Brain pericyte (primary cell): ENCODE measurements at places on chromosomes 13 and 19.

- no peak for DNase-seq
These were observed 30.5 kb downstream of the SLC15A1 start for GRCh38 chr13:98721825-98722510.

DNA sequence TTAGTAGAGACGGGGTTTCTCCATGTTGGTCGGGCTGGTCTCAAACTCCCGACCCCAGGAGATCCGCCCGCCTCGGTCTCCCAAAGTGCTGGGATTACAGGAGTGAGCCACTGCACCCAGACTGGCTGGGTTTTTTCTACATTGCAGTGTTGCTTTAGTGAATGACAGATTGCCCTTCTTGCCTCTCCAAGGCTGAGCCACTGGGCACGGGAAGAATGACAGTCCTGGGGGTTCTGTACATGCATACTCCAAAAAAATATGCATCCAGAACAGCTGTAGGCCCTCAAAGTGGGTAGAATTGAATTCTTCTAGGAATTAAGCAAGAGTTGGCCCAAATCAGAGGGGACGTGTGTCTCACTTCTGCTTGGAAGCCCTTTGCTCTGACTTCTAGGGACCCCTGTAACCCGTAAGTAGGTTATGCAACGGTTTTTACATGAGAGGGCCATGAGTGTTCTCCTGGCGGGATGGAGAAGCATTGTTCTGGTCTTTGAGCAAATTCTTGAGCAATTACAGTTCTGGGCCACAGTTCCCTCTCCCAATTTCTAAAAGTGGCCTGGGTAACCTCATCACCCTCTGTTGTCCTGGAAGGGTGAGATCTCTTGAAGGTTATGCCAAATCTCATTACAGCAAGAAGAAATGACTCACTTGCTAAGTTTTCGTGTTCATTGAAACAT is 3.6 kb downstream of the ACTN4 start:
- no peak for DNase-seq

- no peak for DNase-seq
These were observed 481.9 kb downstream of the GPC6 start for GRCh38 chr13:93708308-93709075.

DNA sequence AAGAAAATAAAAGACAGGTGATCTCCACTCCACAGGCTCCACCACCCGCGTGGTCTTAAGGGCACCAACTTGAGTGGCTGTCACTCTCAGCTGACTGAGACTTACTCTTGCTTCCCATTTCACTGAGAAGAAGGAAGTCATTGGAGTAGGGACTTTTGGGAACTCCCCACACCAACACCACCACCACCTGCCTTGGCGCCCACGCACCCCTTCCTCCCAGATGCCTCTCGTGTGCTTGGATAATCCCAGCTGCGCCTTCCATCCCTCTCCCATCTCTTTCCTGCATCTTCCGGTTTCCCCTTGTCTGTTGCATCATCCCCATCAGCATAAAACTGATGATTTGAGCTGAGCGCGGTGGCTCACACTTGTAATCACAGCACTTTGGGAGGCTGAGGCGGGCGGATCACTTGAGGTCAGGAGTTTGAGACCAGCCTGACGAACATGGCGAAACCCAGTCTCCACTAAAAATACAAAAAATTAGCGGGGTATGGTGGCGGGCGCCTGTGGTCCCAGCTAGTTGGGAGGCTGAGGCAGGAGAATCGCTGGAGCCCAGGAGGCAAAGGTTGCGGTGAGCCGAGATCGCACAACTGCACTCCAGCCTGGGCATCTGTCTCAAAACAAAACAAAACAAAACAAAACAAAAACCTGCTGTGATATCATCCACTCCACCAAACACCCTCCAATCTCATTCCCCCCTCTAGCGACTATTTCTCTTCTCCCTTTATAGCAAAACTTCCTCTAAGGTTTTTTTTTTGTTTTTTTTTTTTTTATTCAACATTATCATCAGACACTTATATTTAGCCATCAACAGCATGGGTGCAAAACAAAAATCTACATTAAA is 25.5 kb downstream of the AP2S1 start:
- DNase-seq: no peak

GRCh38 chr19:10870501-10870954 is 825 bp upstream of the CARM1 start:
- DNase-seq: no peak

- DNase-seq: no peak
These were observed 44.7 kb upstream of the ZNF429 start for GRCh38 chr19:21460686-21461085.

DNA sequence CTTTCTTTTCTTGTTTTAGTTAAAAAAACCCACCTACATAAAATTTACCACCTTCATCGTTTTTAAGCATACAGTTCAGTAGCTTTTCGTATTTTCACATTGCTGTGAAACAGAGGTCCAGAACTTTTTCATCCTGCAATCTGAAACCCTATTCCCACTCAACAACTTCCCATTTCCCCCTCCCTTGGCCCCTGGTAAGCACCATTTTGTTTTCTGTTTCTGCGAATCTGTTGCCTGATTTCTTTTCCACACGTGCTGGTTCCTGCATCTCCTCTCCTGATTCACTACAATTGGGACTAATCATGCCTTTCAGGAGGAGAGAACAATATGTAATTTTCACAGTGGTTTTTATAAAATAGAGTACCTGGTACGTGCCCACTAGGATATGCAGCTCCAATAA is 149.2 kb upstream of the RNF113B start:
- DNase-seq: no peak

GRCh38 chr13:39892721-39893685 is 237.5 kb downstream of the COG6 start:
- no peak for DNase-seq

DNA sequence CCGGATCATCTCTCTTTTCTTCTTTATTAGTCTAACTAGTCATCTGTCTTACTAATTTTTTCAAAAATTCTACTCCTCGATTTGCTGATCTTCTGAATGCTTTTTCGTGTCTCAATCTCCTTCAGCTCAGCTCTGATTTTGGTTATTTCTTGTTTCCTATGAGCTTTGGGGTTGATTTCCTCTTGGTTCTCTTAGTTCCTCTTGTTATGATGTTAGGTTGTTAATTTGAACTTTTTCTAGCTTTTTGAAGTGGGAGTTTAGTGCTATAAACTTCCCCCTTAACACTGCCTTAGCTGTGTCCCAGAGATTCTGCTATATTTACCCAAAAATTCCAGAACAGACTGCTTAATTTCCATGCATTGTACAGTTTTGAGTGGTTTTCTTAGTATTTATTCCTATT is 3.4 kb downstream of the FCAR start:
- no peak for DNase-seq

GRCh38 chr13:44052780-44053184 is 173.1 kb downstream of the LACC1 start:
- DNase-seq: no peak

- DNase-seq: no peak
These were observed 606 bp downstream of the ERCC5 start for GRCh38 chr13:102846261-102847015.

GRCh38 chr13:110254751-110255553 is 52.0 kb downstream of the COL4A1 start:
- DNase-seq: no peak

DNA sequence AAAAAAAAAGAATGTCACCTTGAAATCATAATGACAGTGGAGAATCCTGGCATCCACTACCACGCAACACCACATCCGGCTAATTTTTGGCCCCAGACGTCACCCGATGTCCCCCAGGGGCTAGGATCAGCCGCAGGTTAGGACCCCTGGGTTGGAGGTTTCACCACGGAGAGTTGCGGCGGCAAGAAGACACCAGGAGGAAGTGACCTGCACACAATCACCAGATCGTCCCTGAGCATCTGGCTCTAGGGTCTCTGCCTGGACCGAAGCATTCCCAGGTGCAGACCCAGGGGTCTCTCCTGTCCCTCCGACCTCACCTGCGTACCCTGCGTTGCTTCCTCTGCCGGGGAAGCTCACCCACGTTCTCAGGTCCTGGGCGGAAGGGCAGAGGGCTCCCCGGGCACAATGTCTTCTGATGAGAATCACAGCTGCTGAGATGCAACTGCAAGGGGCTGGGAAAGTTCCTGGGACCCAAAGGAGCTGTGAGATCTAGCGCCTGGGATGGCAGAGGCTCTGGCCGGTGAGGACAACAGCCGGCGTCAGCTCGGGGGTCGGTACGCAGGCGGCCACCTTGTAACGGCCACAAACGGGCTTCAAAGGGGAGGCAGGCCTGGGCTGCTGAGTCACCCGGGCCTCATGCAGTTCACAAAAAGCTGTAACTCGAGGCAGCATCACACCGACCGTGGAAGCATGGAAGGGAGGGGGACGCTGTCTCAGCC is 111.2 kb downstream of the GADD45B start:
- no peak for DNase-seq

- no peak for DNase-seq
These were observed 87.8 kb downstream of the ZIC5 start for GRCh38 chr13:99883805-99884204.

DNA sequence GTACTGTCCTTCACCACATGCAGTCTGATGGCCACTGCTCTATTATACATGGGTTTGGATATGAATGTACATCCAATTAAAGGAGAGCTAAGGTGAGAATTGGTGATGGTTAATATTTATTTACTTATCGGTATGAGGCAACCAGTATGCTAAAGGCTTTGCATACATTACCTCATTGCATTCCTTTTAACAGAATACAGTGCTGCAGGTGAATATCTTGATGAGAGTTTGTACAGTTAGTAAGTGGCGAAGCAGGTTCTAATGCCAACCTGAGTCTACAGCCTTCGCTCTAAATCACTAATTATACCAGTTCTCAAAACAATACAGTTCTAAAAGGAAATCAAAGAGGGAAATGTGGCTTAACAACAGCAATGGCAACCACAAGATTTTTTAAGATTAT is 284.1 kb downstream of the ITGBL1 start:
- no peak for DNase-seq

- no peak for DNase-seq
These were observed 694.2 kb downstream of the EFNB2 start for GRCh38 chr13:105841286-105841685.

DNA sequence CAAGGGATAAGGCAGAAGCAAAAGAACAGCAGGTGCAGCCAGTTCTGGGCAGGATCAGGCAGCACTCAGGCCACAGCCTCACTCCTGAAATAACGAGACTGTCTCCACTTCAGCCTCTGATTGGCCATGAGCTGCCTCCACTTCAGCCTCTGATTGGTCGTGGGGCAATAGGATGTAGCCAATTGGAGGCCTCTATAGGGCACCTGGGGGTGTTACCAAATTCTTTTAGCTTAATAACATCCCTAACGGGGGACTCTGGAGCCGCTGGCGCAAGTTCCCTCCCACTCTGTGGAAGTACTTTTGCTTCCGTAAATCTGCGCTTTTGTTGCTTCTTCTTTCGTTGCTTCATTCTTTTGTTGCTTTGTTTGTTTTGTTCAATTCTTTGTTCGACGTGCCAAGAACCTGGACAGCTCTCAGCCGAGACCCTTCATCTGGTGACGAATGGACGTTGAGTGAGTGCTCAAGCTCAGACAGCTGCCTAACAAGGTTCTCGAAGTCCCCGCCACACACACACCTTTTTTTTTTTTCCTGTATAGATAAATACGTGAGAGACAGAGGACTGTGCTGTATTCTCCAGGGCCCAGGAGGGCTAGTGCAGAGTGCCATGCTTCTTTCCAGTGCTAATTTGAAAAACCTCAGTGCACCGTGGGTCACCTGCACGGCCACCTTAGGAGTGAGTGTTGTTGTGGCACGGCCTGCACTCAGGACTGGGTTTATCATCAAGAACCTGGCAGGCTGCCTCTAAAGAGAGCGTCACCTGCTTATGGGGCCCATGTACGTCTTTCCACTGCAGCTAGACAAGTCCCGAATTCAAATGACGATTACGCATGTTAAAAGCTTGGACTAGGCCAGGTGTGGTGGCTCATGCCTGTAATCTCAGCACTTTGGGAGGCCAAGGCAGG is 32.0 kb upstream of the TUBGCP3 start:
- no peak for DNase-seq

DNA sequence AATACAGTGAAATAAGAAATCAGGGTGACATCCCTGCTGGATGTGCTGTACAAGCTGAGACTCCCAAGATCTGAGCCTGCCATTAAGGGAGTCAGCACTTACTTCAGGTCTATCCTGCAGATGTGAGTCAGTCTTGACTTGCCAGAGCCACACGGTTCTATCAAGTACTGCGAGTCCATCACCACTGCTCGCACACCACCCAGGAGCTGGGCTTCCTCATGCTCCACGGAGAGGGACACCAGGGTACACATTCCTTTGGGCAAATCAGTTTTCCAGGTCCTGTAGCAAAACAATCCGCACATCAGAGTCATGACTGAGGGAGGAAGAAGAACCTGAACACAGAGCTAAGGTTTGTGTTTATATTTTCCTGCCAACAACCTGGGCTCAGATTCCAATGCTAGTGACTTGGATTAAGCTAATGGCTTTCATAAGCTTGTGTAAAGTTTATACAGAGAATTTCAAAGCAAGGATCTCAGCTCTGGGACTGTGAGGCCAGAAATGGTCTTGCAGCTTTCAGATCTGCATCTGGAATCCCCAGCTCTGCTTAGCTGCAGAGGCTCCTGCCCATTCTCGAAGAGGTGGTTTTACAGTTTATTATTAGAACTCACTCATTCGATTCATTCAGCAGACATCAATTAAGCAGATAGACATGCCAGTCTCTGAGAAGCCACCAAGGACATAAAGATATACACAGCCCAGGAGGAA is 90.6 kb downstream of the KL start:
- no peak for DNase-seq

DNA sequence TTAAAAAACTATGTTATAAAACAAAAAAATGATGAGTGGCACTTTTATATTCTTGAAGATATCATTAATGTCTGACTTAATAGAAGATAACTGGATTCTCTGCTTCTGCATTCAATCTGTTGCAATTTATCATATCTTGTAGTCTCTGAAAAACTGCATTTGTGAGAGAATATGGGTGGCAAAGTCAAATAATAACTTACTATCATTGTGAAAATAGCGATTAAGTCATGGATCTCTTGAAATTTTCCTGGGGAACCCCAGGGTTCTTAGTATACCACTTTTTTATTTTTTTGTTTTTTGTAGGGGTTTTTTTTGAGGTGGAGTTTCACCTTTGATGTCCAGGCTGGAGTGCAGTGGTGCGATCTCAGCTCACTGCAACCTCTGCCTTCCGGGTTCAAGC is 127.1 kb downstream of the STOML3 start:
- DNase-seq: no peak

DNA sequence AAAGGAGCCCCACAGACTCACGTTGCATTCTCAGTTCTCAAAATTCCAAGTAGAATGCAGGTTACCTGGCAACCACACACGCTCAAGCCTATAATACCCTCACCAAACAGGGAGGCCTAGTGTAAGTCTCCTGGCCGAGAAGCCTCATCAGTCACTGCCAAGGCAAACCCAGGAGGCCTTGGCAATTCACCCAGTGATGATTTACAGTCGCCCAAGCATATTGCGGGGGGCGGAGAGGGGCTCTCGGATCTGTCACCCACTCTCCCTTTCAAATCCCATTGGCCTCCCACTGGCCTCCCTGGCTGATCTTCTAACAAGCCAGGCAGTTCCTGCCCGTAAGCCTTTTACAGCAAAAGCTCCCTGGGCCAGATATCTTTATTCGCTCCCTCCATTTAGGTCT is 1.1 kb downstream of the AKAP8L start:
- DNase-seq: no peak

DNA sequence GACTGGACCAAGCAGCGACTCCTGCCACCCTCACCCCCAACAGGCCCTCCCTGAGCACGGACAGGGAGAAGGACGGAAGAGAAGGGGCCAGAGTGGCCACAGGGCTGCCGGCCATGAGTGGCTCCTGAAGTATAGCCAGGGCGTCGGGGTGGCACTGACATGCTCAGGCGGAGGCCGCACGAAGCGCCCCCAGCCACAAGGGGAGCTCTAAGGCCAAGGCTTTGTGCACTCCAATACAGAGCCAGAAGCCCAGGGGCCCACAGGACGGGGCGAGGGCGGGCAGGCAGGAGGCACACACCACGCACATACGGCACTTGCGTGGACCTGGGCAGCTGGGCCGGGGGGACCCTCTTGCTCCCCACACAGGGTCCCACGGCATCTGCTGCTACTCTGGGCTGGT is 52.0 kb downstream of the KLF2 start:
- no peak for DNase-seq
